ENCODE measurements at places on chromosomes 6 and 20.

- no peak for DNase-seq
Measured at GRCh38 chr20:57660181-57660921, 40.1 kb upstream of the ZBP1 start.

- no peak for DNase-seq
Measured at GRCh38 chr20:57742507-57743181, 32.8 kb upstream of the PMEPA1 start.

DNA sequence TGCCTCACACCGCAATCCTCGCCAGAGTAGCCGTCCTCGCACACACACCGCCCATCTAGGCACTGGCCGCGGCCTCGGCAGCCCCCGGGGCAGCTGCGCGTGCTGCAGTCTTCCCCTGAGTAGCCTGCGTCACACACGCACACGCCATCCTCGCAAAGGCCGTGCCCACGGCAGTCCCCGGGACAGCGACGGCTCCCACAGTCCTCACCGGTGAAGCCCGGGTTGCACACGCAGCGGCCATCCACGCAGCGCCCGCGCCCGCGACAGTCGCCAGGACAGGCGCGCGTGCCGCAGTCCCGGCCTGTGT lies 13.1 kb downstream of the TNXB start:
- no peak for DNase-seq

DNA sequence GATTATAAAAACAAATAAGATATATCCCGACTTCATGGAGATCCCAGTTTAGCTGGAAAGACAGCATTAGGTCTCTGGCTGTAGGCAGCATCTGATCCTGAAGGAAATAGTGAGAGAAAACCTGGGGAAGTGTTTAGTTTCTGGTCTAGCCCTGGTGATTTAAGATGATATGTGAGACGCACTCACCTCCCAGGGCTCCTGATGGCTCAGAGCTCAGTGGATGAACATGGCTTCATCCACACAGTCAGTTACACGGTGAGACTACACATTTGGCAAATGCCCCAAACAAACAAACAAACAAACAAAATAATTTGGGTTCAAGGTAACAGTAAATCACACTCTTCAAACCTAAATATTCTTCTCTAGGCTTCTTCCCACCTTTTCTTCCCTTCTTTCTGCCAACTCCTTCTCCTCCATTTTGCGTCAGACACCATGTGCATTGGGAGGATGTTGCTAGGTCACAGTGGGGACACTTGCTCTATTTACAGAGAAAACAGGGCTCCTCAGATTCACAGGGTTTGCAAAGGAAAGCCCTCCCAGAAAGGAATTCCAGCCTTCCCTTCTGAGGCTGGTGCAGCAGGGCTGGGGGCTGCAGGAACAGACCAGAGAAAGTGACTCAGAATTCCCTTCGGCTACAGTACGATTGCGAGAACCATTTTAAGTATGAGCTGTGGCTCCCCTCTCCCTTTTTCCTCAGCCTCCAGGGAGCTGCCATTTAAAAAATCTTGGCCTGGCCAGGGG lies 59.6 kb upstream of the SALL4 start:
- no peak for DNase-seq

GRCh38 chr20:6703047-6703446 lies 64.4 kb upstream of the BMP2 start:
- DNase-seq, result no peak

GRCh38 chr20:10846766-10847165 lies 173.0 kb upstream of the JAG1 start:
- DNase-seq, result no peak

GRCh38 chr6:45591890-45592289 lies 214.2 kb upstream of the SUPT3H start:
- DNase-seq, result no peak

DNA sequence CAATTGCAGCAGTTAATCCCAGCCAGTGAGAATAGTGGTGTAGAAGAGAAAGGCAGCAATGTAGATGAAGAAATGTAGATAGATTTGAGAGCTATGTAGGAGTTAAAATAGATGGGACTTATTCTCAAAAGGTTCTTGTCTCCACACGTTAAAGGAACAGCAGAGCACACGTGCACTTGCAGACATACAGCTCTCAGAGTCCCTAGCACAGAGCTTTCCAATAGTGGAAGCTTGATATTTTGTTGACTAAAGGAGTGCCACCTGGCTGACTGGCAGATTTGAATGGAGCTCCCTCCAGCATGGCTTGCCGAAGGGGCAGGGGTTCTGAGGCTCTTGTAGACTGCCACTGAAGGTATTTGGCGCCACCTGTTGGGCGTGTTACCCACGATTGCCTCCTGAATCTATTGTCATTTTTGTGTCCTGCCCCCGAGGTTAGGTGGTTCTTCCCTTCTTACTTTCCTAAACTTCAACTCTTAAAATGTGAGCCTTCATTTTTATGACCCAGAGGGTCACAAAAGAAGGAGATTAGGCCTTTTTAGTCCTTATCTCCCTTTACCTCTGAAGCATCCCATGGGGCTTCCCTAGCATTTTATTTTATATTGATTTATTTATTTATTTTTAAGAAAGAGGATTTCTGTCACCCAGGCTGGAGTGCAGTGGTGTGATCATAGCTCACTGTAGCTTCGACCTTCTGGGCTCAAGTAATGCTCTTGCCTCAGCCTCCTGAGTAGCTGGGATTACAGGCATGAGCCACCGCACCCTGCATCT lies 16.4 kb downstream of the BRD2 start:
- peak; percentile 97 for DNase-seq

- DNase-seq, result no peak
Measured at GRCh38 chr6:20379231-20379630, 22.4 kb upstream of the E2F3 start.

DNA sequence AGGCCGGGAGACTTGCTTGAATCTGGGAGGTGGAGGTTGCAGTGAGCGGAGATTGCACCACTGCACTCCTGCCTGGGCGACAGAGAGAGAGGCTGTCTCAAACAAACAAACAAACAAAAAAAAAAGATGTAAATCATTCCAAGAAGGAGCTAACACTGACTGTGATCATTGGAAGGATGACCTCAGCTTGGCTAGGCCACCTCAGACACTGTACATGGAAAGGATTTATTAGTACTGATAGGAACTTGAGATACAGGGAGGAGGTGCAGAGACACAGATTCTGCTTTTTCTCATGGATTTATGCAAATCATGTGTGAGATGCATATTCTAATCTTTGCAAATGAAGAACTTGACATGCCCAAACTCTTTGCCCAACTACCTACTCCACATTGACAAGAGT lies 293.6 kb downstream of the HIVEP2 start:
- DNase-seq, result no peak

GRCh38 chr6:45104429-45104828 lies 223.7 kb upstream of the RUNX2 start:
- no peak for DNase-seq

GRCh38 chr6:8110117-8110721 lies 7.9 kb upstream of the EEF1E1 start:
- DNase-seq, result no peak

GRCh38 chr6:138145402-138145801 lies 16.3 kb upstream of the ARFGEF3 start:
- no peak for DNase-seq

DNA sequence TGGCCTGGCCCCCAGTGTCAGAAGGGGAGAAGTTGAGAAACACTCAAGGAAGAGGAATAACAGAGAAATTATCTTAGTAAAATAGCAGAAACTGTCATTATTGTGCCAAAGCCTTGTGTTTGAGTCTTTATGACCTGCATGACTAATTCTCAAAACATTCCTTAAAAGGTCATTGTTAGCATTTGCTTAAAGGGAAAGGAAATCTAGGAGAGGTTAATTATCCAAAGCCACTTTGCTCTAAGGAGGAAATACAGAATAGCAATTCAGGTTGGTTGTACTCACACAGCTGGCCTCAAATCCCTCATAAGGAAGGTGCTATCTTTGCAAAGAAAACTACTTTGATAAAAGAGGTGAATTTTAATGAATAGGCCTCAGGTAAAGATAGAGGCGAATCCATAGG lies 516.7 kb downstream of the CBLN4 start:
- peak; percentile 5 for DNase-seq

DNA sequence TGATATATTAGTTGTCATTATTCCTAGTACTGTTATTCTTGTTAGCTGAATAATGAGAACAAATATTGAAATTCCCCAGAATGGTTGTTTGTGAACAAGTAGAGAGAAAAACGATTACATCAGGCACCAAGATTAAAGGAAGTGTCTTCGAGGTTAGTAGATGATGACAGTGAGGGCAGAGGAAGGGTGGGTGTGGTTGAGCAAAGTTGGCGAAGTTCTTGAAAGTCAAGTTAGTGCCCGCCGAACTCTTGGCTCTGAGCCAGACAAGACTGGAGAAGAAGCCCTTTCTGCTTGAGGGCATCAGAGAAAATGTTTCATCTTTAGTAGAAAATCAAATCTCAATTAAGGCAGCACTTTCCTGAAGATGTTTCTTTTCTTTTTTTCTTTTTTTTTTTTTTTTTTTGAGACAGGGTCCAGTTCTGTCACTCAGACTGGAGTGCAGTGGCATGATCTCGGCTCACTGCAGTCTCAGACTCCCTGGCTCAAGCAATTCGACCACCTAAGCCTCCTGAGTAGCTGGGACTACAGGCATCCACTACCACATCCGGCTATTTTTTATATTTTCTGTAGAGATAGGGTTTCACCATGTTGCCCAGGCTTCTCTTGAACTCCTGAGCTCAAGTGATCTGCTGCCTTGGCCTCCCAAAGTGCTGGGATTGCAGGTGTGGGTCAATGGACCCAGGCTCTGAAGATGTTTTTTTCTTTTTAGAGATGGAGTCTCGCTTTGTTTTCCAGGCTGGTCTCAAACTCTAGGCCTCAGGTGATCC lies 77.1 kb downstream of the SGK1 start:
- no peak for DNase-seq

DNA sequence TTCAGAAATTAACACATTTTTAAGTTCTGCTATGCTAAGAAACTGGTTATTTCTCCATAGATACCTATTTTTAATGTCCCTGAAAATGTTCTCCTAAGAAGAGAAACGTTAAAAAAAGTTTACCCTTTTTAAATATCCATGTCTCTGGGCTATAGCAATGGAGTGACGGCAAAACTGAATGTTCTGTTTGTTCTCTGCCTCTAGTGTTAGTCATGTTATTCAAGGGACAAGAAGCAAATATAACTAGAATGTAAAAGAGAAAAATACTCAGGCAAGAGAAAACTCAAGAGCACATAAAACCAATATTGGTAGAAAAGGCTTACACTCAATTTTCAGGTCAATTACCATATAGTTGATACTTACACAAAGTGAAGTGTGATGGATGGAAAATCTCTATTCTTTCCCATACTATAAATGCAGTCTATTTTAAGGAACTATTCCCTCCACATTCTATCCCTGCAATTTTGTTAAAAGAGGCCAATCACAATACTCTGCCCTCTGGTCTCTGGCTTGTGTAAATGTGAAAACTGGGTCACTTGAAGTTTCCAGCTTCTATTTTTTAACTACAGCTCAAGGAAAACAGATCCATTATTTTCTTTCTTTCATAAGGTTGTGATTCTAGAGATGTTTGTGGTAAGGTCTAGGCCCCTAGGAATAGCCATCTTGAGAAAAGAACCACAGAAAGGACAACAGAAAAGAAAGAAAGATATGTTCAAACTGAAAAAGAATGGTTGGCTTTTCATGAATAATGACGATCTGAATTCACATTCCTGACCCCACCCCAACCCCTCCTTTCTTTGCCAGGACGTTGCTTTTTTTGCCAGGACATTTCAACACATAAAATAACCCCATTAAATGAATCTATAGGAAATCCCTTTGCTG lies 200.3 kb upstream of the FAM83B start:
- no peak for DNase-seq

Data from HT-29 (cell line).